ACHN (cell line): ENCODE measurements at places on chromosomes 2 and 18.

DNA sequence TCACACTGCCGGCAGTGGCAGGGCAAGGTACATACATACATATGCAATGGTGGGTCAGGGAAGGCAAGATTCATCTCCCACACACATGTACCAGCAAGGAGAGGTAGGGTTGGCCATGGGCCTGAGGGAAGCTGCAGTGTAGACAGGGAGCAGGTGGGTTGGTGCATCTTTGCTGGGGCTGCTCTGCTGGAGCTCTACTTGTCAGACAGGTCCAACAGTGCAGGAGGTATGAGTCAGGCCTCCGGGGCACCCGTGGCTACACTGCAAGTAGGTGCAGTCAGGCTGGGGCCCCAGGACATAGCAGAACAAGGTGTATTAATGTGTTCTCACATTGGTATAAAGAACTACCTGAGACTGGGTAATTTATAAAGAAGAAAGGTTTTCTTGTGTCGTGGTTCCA lies 281.1 kb upstream of the COL3A1 start:
- DNase-seq: no peak

DNA sequence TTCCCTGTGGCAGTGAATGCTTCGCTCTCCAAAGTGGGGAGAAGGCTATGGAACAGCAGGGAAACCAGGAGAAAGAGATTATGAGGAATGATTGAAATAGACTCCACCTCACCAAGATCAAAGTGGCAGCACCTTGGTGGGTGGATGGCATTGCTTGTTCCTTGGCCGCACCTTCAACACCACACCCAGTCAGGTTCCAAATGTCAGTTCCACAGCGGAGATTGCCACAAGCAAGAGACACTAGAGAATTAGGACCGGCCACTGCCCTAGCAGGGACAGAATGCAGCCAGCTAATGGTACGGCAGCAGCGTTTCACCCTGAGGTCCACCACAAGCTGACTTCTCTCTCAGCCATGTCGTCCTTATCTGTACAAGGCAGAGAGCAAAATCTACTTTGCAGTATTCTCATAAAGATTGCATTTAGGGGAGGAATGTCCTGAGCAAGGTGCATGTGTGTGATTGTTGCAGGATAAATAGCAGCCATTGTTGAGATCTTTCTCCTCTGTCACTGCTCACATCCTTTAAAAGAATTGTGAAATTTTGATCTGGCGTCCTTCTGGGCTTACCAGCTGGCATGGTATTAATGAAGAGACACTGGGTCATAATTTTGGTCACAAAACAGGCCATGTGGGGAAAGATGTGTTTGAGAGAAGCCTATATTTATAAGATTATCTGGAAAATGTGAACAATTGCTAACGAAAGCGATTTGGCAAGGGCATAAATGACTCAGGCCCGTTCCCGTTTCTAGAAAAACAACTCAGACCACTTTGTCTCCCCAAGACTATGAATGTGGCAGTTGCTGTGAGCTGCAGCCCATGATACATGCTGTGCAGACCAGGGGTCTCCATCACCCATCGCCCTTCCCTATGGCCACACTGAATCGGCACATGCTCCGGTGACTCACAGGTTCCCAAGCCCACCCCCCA lies 228.6 kb upstream of the ID2 start:
- DNase-seq: no peak

DNA sequence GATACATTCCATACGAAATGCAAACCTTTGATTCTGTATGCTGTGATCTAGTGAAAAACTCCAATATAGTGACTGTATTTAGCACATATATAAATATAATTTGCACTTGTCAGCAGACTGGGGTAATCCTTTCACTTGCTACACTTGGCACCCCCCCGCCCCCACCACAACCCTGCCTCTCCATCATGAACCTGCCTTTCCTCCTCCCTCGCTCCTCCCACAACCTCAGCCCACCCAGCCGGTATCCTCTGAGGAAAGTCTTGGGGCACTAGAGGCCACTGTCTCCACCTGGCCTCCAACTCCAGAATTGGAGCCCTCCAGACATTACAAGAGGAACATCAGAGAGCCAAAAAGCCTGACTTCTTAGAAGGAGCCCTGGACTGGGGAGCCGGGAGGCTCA lies 196.3 kb downstream of the LOXHD1 start:
- DNase-seq: no peak

- no peak for DNase-seq
These were observed 12.5 kb downstream of the ABCG8 start for GRCh38 chr2:43851011-43851980.

GRCh38 chr18:26317398-26317797 lies 91.2 kb downstream of the TAF4B start:
- DNase-seq: no peak

DNA sequence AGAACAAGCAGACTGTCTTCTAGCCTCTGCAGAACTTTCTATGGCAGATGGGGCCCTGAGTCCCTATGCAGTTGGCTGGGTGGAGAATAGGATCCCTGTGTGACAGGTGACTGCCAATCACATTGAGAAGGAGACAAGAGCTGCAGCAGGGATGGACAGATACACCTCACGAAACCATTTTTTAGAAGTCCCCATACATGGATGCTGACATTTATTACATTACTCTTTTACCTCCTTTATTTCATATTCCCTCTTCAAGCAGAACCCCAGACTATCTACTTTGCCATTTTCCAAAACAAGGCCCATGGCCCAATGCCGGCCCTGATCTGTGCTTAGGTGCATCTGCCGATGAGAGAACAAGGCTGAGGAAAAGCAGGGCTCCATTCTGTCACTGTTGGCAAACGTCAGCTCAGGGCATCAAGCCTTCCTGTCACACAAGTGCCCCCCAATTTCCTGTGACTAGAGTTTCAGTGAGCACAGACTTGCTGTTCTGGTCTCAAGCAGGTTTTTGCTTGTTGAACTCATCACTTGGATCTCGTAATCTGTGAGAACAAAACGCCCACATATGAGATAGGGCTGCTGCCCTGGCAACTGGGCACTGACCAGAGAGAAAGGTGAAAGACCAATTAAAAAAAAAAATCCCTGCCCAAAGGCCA lies 35.8 kb downstream of the LOXHD1 start:
- DNase-seq: no peak

DNA sequence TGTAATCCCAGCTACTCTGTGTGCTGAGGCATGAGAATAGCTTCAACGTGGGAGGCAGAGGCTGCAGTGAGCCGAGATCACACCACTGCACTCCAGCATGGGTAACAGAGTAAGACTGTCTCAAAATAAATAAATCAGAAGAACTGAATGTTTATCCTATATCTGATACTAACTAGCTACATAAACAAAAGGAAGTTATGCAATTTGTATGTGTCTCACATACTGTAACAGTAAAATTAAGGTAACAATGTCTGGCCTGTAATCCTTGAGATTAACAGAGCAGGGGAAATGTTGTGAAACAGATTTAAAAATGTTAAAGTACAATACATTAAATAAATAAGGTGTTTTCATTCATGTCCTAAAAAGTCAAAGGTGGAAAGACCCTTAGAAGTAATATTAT lies 150.8 kb downstream of the MEMO1 start:
- DNase-seq: no peak

GRCh38 chr2:205245652-205246051 lies 436.6 kb upstream of the NRP2 start:
- no peak for DNase-seq

GRCh38 chr2:147424766-147425165 lies 420.1 kb upstream of the ACVR2A start:
- DNase-seq: no peak

- no peak for DNase-seq
These were observed 6.2 kb downstream of the ZNF638 start for GRCh38 chr2:71337776-71338175.

DNA sequence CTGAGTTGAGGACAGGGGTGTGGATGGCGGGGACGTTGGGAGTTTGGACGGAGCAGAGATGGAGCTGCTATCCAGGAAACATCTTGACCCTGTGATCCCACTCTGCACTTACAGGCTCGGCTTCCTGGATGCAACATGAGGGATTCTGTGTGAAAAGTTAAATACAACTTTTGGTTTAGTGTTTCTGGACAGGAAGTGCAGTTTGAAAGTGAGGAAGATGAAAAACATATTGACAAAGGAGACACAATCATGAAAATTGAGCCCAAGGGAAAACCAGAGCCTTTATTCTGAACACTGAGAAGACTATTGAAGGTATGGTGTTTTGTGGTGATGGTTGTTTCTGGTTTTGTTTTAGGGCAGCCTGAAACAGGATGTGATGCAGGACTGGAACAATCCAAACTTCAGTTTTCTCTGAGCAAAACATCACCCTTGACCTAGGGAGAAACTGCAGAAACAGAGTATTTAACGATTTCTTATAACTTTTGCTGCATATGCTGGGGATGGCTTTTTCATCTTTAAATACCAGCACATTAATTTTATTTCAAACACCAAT lies 76.5 kb upstream of the RFX8 start:
- DNase-seq: no peak

DNA sequence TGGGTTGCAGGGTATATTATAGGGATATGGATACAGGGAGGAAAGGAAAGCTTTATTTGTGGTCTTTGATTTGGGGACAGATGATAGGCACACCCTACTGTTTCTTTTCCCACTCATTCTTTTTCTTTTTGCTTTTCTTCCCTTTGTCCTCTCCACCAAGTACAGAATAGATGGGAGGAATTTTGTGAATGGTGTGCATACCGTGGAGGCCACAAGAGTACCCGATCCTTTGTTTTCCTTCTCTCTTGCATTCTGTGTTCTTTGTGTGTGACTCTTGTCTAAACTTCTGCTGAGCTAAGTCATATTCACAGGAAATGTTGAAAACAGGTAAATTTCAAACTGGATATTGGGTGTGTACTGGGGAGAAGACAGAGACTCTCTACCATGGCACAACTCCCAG lies 321.4 kb upstream of the SLC8A1 start:
- DNase-seq: no peak

DNA sequence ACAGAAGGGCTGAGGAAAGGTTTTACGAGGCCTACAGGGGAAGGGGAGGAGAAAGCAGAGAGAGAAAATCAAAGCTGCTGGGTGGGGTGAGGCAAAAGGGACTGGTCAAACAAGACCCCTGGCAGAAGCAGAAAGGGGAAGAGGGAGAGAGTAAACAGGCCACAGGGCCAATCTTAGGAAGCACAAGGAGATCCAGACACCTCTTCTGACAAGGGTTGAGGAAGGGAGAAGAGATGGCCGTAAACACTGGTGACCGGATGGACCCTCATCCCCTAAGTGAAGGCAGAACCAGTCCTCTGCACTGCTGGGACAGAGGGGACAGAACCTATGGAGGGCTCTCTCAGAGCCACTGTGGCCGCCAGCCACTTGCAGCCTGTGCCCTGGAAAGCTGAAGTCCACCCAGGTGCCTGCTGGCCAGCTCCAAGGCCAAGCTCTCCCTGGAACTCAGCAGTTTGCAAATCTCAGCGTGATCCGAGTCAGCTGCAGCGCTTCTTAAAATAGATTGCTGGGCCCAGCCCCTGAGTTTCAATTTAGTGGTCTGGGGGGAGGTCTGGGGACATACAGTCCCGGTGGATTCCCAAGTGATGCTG lies 108.8 kb downstream of the TMEM163 start:
- no peak for DNase-seq

GRCh38 chr2:164771897-164772296 lies 69.7 kb downstream of the COBLL1 start:
- no peak for DNase-seq

DNA sequence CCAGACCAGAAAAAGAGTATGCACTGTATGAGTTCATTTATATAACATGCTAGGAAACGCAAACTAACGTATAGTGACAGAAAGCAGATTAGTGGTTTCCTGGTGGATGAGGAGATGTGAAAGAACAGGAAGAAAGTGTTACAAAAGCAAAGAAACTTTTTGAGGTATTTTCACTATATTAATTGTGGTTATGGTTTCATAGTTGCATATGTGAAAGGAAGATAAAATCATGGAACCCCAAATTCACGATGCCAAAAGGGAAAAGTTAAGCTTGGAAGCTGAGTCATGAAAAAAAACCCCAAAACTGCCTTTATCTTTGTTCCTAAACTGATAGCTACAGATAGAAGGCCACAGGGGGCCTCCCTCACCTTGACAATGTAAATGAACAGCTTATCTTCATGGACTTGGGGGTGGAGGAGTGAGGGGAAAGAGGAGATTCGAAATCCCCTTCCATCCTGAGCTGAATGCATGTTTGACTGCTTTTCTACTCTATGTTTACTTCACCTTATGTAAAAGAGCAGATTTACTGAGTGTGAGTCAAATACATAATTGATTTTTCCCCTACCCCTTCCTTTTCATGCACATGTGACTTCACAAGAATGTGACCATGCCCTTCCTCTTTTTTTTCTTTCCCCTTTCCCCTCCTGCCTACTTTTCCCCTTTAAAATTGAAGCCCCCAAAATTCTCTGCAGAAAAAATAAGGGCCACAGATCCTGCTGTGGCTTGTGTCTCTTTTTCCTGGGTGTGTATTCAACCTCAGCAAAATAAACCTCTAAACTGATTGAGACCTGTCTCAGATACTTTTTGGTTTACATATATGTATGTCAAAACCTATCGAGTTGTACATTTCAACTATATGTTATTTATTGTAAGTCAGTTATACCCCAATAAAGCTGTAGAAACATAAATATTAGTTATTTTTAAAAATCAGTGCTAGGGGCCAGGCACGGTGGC lies 100.1 kb upstream of the TLK1 start:
- DNase-seq: no peak

GRCh38 chr2:238113611-238114010 lies 13.5 kb downstream of the ESPNL start:
- no peak for DNase-seq

- no peak for DNase-seq
These were observed 81.9 kb downstream of the SLC8A1 start for GRCh38 chr2:40370007-40370395.

DNA sequence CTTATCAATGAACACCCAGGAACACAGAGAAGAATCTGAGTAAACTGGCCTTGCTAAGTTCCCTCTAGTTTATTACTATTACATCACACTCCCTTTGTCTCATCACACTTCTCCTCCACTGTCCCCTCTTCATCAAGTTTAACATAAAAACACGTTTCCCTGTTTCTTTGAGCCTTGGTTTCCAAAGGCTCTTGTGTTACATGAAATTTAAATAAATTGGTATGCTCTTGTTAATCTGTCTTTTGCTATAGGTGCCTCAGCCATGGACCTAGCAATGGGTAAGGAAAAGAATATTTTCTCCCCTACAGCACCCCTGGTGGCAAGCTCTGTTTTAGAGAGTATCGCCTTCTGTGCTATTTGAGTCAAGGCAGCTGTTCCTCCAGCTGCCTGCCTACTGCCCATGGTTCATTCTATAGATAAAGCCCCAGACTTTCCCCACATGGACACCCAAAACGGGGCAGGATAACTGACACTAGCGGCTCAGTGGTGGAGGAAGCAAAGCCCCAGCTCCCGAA lies 31.8 kb downstream of the TGIF1 start:
- peak; percentile 39 for DNase-seq
